ENCODE measurements at places on chromosomes 3 and 15.

DNA sequence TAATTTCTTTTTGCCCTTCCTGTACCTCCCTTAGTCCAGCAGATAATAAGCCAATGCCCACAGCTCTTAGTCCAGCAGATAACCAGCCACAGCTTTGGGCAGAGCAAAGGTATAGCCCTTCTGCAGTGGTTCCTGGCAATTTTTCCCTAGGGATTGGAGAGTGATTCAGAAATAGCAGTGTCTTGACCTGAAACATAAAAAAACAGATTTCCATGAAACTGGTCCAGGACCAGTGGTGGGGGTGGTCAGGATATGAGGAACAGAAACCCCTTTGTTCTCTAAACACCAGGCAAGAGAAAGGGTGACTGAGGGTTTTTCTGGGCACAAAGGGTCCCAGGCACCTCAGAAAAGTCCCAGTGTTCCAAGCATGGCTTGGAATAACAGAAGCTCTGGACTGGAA is 103.4 kb downstream of the ARRDC4 start:
- H3K4me3 ChIP-seq: no peak overlapping the region
- DNase-seq: no peak
- H3K27ac ChIP-seq: no peak overlapping the region
- no peaks in the 10 kb centered on the region for H3K27me3 ChIP-seq
- H3K4me1 ChIP-seq: peaks cover 4% of the 10 kb centered on the region
- H3K36me3 ChIP-seq: no peaks in the 10 kb centered on the region

DNA sequence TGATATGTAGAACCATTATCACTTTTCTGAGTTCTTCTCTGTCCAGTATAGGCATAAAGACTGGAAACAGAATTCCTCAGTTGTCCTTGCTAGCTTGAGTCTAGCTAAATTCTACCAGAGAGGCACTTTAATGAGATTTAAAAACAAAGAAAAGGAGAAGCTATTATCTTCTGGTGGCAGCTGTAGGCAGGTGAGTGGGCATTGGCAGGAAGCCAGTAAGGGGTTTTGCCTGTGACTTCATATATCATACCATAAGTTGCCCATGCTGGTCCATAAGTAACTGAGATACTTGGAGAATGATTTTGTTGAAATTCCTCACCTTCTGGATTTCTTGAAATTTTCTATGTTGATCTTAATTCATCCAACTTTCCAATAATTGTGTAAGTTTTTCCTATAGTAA is 402.3 kb upstream of the TGFBR2 start:
- no peak overlapping the region for H3K27ac ChIP-seq
- no peaks in the 10 kb centered on the region for H3K27me3 ChIP-seq
- H3K4me3 ChIP-seq: no peak overlapping the region
- H3K4me1 ChIP-seq: peaks cover 11% of the 10 kb centered on the region

GRCh38 chr3:186094271-186094670 is 14.6 kb downstream of the ETV5 start:
- no peak overlapping the region for H3K27ac ChIP-seq
- H3K36me3 ChIP-seq: no peaks in the 10 kb centered on the region
- no peak overlapping the region for H3K4me3 ChIP-seq
- peaks cover 3% of the 10 kb centered on the region for H3K4me1 ChIP-seq
- peaks cover 46% of the 10 kb centered on the region for H3K27me3 ChIP-seq
- DNase-seq: no peak

GRCh38 chr15:59333401-59334075 is 39.1 kb downstream of the MYO1E start:
- no peak for DNase-seq
- H3K4me3 ChIP-seq: no peak overlapping the region
- H3K27me3 ChIP-seq: peaks cover 2% of the 10 kb centered on the region
- H3K4me1 ChIP-seq: no peaks in the 10 kb centered on the region
- H3K27ac ChIP-seq: no peak overlapping the region
